HFFc6 (cell line): ENCODE measurements at places on chromosomes 12 and 14.

GRCh38 chr12:78226763-78227162 lies 396.1 kb downstream of the NAV3 start:
- DNase-seq = no peak

GRCh38 chr14:30131581-30132097 lies 204.0 kb upstream of the PRKD1 start:
- DNase-seq = no peak

DNA sequence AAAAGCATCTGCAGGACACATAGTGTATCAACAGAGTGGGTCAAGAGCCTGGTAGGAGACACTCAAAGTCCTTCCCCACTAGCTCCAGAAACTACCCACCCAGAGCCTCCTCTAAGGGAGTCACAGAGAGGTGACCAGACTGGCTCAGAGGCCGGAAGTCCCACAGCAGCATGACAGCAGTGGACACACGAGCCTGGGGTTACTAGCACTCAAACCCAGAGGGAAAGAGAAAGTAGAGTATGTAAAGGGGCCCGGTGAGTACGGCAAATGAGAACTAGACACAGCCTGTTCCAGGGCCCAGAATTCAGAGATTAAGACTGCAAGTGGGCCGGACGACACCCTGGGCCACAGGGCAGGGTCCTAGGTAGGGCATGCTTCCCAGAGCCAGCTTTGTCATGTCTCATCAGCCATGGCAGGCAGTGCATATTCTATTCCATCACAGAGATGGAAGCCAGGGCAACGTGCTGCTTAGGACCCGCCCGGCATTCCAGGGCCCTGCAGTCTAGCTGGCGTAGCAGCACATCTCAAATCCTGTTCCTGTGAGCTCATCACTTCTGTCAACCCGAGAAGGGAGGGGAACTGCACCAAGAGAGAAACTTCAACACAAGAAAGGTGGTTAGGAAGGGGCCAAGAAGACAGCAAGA lies 4.2 kb downstream of the IFFO1 start:
- DNase-seq = peak; percentile 80

DNA sequence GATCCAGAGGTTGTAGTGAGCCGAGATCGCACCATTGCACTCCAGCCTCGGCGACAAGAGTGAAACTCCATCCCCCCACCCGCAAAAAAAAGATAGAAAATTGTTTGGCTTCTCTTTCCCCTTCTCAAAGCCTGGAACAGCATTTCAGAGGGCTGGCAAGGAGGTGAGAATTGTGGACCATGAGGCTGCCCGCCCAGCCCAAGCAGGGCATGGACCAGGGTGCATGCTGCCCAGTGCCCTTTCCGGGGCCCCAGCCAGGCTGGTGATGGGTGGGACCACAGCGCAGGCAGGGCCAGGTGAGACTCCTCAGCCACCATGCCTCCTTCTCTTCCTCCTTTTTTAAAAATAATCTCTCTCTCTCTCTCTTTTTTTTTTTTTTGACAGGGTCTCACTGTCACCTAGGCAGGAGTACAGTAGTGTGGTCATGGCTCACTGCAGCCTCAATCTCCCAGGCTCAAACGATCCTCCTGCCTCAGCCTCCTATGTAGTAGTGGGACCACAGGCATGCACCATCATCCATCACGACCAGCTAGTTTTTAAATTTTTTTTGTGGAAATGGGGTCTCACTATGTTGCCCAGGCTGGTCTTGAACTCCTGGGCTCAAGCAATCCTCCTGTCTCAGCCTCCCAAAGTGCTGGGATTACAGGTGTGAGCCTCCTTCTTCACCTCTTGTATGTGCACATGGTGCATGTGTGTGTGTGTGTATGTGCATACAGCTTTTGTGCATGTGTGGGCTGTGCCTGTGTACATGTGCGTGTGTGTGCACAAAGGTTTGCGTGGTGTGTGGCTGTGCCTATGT lies 22.2 kb downstream of the SYNDIG1L start:
- no peak for DNase-seq

DNA sequence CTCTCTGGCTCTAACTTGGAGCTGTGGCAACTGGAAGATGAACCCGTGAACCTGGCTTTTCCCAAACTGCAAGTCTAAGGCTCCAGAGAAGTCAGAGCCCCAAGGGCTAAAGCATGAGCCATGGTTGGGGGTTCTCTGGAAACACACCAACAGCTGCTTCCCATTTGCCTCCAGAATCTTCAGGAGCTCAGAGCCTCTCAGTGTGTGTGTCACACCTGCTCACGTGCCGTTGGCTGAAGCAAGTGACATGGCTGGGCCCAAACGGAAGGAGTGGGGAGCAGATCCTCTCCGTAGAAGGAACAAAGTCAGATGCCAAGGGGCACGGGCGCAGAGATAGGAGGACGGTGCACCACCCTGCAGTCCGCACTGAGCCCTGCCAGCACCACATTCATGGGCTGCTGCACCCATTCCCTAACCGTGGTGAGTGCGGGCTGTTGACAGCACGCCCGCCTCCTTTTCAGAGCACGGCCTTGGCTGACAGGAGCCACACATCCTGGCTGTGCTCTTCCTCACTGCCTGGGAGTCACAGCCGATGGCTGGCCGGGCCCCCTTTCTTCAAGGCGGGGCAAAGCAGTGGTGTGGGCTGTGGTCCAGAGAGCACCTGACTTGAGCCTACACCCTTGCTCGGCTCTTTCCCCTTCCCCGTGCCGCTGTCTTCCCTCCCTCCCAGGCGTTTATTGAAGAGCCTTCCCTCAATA lies 16.6 kb upstream of the TRAF3 start:
- no peak for DNase-seq

DNA sequence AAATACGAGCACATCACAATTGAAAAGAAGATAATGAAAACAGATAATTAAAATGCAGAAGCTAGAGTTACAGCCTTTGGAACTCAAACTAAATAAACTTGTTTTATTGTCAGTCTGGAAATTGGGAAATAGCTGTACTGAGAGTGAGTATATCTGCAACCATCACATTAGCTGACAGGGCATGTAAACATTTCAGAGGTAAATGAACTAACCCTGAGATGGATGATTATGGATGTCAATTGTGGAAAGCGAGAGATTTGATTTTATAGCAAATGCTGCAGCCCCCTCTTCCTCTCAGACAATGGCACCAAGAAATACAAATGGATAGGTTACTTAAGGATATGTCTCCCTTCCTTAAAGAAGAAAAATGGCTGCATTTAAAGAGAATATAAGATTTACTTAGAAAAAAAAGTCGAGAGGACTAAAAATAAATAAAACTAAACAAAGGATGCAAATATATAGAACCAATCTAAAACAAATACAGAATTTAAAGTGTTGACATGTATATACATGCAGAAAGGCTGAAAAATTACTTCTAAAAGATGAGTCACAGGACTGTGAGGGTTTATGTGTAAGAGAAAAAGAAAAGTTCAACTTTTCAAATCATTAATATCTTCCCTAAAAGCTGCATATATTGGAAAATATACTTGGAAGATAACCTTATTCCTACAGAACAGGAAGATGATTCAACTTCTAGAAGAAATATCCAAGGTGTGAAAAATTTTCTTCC lies 120.3 kb upstream of the FLRT2 start:
- DNase-seq = no peak

DNA sequence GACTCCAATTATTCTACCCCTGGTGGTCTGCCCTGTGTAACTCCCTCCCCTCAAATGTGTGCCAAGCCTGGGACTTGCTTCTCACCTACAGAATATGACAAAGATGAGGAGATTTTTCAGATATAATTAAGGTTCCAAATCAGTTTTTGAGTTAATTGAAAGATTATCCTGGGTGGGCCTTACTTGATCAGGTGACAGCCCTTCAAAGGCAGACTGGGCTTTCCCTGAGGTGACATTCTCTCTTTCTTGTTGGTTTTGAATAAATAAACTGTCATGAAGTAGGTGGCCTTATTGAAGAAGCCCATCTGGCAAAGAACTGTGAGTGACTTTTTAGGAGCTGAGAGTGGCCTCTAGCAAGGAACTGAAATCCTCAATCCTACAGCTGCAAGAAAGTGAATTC lies 106.0 kb downstream of the BRMS1L start:
- no peak for DNase-seq

GRCh38 chr14:93234798-93235197 lies 27.7 kb downstream of the UBR7 start:
- DNase-seq = peak; percentile 91

GRCh38 chr14:32372154-32372553 lies 43.1 kb downstream of the AKAP6 start:
- peak; percentile 97 for DNase-seq

DNA sequence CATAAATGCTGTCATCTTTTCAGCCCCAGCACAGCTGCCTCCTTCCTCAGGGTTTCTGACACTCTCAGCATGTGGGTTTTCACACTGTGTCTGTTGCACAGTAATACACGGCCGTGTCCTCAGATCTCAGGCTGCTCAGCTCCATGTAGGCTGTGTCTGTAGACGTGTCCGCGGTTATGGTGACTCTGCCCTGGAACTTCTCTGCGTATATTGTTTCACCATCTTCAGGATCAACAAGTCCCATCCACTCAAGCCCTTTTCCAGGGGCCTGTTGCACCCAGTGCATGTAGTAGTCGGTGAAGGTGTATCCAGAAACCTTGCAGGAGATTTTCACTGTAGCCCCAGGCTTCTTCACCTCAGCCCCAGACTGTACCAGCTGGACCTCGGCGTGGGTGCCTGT lies 1210.6 kb downstream of the TMEM121 start:
- DNase-seq = no peak

DNA sequence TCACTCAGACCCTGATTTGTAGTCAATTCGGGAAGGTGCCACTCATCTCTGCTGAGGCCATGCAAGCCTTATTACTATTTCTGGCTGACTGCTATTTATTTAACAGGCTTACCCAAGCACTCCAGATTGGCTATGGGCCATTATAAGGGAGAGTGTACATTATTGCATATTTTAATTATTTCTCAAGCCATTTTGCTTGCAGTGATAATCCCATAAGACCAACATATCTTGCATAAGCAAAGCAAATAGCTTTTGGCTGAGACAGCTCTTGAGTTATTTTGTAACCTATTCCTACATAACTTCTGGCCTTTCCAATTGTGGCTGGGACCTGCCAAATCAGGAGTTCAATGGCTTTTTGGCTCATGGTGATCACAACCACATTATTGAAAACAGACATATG lies 509.6 kb upstream of the USP15 start:
- no peak for DNase-seq

GRCh38 chr14:29016050-29016900 lies 249.7 kb downstream of the FOXG1 start:
- DNase-seq = peak; percentile 16

- peak; percentile 23 for DNase-seq
These were observed 168.1 kb downstream of the SLC38A4 start for GRCh38 chr12:46657453-46658411.

- DNase-seq = no peak
These were observed 31.9 kb downstream of the SEC23A start for GRCh38 chr14:39071096-39071495.
